ENCODE measurements at places on chromosomes 13 and 19.
A peak's percentile ranks its signal among the peaks of the same experiment; 100 is the strongest.

- DNase-seq = no peak
Observed at GRCh38 chr19:3402631-3403443, 36.5 kb downstream of the NFIC start.

DNA sequence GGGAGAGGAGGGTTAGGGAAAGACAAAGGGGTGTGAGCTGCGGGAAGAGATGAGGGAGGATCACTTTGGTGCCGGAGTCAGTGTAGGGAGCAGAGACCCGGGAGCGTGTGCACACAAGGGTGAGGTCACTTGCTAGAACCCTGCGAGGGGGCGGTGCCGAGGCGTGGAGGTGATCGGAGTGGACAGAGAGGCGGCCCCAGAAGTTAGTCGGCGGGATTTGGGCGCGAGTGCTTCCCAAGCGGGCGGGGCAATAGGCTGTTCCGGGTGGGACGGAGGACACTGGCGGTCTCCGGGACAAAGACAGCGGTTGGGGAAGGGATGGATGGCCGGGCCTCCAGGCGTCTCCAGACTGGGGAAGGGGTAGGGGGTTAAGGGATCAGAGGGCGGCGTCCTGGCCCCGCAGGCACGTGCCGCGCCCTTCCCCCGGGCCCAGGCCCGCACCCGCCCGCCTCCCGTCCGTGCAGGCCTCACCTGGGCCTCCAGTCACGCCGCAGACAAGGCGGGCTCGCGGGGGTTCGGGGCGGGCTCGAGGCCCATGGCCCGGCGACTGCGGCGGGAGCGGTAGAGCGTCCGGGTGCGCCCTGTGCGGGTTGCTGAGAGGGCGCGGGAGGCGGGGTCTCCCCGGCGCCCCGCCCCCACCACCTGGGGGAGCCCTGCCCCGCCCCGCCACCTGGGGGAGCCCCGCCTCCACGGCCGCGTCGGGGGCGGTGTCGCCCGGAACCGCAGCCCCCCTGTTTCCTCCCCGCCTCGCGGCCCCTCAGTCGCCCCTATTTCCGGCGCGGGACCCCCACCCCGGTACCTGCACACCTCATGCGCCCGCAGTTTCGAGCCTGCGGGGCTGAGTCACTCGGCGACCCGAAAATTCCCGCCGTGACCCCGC is at the start of gene LPAR2:
LPAR2 (minus strand) TSS at position 600 of the 880 bp plus-strand sequence. CDS start 945 bp downstream, outside the sequence.
- DNase-seq = no peak

DNA sequence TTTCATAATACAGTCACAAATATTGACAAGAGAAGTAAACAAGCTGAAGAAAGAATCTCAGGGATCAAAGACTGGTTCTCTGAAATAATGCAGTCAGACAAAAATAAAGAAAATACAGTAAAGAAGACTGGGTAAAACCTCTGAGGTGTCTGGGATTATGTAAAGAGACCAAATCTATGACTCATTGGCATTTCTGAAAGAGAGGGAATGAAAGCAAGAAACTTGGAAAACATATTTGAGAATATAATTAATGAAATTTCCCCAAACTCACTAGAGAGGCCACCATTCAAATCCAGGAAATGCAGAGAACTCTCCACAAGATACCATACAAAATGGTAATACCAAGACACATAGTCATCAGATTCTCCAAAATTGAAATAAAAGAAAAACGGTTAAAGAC is 53.0 kb upstream of the GPC6 start:
- DNase-seq = peak; percentile 49

DNA sequence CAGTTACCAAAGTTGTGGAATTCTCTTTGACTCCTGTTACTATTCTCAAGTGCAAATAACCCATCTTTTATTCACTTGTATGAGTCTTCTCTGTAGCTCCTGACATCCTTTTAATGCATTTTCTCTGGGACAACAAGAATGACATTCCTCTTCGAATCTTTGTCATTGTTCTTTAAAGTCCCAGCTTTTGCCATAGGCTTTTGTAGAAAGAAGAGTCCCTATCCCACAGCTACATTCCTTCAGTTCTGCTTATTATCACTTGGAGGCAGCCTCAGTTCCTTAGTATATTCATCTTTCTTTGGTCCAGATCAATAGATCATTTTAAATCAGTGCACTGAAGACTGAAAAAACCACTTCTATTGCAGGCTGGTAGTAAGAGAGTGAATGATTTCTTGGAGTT is 560.2 kb downstream of the DACH1 start:
- DNase-seq = no peak

GRCh38 chr19:42421591-42422031 is 5.6 kb downstream of the LIPE start:
- DNase-seq = no peak

GRCh38 chr13:95656386-95657015 is 12.0 kb upstream of the DZIP1 start:
- no peak for DNase-seq

DNA sequence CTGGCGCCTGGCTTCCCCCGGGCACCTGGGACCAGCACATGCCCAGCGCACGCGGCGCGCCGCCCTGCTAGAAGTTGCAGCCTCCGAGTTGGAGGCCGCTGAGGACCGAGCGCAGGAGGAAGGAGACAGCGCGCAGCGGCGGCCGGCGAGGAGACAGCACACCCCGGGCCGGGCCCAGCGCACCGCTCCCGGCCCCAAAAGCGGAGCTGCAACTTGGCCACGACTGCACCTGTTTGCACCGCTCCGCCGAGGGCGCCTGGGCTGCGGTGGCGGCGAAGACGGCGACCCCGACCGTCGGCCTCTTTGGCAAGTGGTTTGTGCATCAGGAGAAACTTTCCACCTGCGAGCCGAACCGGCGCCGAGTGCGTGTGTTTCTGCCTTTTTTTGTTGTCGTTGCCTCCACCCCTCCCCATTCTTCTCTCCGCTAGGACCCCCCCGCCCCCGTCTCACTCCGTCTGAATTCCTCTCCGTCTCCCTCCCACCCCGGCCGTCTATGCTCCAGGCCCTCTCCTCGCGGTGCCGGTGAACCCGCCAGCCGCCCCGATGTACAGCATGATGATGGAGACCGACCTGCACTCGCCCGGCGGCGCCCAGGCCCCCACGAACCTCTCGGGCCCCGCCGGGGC is at the start of gene SOX1:
SOX1 (plus strand) TSS at position 34 of the 626 bp plus-strand sequence; CDS start at position 544, 510 bp downstream.
- DNase-seq = no peak

DNA sequence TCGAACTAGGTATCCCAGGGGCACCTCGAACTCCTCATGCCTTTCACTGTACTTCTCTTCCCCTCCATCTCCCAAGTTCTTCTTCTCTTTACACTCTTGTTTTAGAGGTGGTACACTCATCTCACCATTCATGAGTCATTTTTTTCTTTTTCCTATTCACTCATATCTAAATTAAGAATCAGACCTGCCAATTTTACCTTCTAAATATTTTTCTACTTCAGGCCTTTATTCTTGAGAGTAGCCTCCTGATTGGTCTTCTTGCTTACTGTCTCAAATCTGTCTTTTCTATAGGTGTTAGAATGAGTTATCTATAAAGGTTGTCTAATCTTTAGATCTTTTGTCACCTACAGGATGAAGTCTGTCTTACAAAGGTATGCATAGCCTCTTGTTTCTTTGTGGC is 20.7 kb downstream of the TDRD3 start:
- DNase-seq = no peak

- DNase-seq = no peak
Observed at GRCh38 chr13:39099231-39099630, 61.0 kb downstream of the NHLRC3 start.

DNA sequence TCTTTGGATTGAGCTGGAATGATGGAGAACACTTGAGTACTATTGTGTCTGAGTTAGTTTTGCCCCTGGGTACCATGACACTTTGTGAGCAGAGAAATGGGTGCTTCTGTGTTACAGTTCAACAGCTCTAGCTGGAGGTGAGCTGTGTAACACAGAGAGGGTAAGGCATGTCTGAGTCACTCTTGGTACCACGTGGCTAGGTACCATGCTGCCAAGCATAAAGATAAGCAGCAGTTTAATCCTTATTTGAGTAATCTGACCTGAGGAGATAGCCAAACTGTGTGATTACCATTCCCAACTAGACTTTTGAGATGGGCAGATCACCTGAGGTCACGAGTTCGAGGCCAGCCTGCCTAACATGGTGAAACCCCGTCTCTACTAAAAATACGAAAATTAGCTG is 122.0 kb downstream of the OLFM4 start:
- DNase-seq = no peak

DNA sequence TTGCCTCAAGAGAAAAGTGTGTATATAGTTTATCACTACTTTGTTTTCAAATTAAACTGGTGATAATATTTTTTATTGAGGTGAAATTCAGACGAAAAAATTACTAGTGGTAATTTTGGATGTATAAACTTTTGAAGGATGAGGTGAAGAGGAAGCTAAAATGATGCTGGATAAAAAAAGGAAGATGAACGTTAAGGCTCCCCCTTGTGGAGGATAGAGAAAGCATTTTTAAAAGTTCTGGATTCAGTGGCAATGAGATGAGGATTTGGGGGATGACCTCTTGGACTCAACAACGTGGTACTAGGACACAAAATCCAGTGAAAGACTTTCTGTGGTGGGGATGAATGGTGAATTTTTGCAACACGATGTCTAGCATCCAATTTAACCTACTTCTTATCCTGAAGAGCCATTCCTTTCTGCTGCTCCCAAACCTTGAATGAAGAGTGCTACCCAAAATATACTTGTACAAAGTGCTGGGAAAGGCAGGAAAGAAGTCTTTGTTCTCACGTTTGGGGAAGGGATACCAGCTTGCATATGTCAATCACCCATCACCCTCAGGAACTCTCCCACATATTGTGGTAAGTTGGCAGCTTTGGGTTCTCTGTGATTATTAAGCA is 7.3 kb upstream of the SIGLEC5 start:
- peak; percentile 5 for DNase-seq

DNA sequence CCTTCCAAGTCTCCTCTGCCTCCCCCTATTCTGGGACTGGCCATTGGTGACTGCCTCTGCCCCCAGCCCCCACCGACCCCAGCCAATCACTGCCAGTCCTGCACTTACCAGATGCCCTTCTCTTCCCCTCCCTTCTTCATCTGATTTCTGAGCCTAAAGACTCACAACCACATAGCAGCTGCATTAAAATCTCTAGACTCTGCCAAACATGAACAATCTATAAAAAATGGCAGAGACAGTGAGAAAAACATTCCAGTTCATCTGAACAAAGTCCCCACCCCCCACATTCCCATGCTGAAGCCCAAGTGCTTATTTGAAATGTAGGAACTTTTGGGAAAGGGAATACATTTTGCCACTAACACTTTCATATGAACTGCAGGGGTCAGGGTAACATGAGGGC is 60.8 kb downstream of the KCTD12 start:
- DNase-seq = peak; percentile 80

DNA sequence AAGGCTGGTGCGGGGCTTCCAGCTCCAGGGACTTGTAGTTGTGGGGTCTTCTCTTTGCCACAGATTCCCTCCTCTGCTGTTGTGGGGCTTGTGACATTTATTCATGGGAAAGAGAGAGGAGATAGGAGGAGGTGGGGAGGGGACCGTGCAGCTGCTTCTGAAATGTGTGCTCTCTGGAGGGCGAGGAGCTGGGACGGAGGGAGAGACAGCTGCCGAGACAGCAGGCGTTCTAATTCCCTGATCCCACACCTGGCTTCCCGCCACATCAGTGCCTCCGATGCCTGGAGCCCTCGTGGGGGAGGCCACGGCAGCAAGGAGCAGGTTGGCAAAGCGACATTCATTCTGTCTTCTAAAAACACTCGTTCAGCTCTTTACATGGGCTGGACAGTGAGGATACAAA is 164.4 kb downstream of the USP12 start:
- DNase-seq = no peak

- DNase-seq = no peak
Observed at GRCh38 chr19:14093117-14093823, 2.7 kb upstream of the SAMD1 start.

DNA sequence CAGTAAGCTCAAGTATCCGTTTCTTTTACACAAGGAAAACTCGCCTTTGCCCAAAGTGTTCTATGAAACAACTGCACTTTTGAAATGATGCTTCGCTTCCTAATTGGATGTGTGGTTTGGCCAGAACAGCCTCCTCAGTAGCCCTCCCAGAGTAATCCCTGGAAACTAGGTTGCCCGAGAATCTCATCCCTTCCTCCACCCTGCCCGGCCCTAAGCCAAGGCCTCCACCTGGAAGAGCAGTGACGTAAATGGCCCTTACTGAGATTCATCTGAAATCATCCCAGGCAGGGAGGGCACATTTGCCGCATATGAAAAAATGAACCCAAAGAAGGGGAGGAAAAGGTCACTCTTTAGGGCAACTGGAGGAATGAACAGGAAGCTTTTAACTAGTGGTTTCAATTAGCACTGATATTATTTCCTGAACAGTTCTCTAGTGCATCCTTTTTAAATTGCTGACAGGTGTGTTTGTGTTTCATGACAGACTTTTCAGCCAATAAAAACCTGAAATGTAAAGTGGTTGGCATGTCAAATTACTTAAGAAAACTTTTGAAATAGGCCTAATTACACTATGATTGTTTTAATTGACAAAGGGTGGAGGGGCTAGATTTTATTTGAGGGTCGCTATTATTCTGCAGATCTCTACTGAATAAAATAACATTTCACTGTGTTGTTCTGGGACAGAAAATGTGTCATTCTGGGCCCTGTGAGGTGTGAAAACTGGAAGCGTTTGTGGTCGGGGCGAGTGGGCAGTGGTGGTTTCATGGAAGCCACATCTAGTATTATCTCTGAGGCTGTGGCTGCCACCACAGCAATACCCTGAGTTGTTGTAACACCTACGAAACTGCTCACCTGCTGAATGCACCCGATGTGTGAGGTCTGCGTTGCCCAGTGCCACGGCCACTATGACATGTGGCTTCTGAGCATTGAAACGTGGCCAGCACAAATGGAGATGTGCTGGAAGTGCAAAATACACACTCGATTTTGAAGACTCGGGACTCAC is 112.1 kb downstream of the ZIC5 start:
- DNase-seq = no peak

GRCh38 chr19:30862876-30863275 is 486.4 kb downstream of the TSHZ3 start:
- no peak for DNase-seq

- DNase-seq = peak; percentile 53
Observed at GRCh38 chr19:3108775-3109174, 14.6 kb downstream of the GNA11 start.

- no peak for DNase-seq
Observed at GRCh38 chr13:85333506-85334020, 465.7 kb downstream of the SLITRK6 start.

DNA sequence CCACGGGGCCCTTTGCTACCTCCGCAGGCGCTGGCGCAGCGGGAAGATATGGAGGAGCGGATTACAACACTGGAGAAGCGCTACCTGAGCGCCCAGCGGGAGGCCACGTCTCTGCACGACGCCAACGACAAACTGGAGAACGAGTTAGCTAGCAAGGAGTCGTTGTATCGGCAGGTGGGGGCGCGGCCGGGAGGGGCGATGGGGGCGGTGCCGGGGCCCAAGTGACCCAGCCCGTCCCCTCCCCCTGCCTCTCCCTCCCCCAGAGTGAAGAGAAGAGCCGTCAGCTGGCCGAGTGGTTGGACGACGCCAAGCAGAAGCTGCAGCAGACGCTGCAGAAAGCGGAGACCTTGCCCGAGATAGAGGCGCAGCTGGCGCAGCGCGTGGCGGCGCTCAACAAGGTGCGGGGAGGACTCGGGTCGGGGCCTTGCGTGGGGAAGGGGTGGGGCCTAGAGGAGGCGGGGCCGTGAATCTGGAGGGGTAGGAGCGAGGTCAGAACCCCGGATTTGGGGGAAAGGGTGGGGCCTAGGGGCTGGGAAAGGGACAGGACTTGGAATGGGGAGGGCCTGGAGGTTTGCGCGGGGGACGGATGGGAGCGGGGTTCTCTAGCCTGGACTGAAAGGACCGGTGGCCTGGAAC is 13.7 kb downstream of the PPFIA3 start:
- no peak for DNase-seq

GRCh38 chr13:59343993-59344822 is 819.5 kb downstream of the DIAPH3 start:
- no peak for DNase-seq

GRCh38 chr13:89740994-89741685 is 1606.3 kb upstream of the MIR17HG start:
- no peak for DNase-seq

- no peak for DNase-seq
Observed at GRCh38 chr13:92463134-92463533, 763.5 kb upstream of the GPC6 start.
